ENCODE measurements at places on chromosomes 6 and 20.

GRCh38 chr6:87716928-87717614 is 15.0 kb upstream of the AKIRIN2 start:
- DNase-seq, result no peak

DNA sequence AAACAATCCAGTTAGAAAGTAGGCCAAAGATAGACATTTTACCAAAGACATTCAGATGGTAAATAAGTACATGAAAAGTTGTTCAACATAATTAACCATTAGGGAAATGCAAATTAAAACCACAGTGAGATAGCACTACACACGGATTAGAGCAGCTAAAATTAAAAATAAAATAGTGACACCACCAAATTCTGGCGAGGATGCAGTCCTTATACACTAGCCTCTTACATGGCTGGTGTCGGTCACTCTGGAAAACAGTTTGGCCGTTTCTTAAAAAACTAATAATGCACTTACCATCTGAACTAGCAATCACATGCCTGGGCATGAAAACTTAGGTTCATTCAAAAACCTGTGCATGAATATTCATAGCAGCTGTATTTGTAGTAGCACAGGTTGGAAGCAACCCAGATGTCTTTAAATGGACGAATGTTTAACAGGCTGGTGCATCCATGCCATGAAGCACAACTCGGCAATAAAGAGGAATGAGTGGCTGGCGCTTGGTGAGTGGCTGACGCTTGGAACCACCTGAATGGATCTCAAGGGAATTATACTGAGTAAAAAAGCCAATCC is 77.0 kb downstream of the FAM120B start:
- no peak for DNase-seq

DNA sequence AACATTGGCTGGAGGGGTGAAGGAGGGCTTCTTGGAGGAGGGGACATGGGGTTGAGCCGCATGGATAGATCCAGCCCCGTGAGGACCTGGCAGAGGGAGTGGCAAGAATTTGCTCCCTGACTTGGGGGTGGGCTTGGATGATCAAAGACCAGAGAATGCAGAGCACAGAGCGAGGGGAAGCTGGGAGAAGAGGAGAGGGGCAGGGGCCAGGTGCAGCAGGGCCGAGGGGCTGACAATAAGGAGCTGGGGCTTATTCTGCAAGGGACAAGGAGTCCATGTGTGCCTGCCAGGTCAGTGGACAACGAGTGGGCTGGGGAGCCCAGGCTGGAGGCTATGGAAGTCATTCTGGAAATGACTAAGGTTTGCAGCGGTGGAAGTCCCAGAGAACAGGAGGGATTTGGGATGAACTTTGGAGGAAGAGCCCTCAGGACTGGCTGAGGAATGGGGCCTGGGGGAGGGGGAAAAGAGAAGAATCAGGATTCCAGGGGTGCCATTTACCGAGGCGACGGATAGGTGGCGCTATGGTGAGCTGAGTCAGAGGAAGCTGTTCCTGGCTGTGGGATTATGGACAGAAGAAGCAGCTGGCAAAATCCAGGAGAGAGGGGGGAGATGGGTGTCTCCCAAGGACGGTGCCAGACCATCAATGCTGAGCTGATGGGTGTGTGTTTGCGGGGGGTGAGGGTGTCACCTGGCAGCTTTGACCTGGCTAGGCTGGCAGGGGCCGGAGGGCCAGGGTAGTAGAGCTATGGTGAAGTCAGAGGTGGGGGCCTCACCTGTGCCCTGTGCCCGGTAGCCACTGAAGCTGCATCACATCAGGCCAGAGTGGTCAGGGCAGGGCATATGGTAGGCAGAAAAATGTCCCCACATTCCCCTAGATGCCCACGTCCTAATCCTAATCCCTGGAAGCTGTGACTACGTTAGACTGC is 7.8 kb downstream of the KCNG1 start:
- DNase-seq, result no peak

DNA sequence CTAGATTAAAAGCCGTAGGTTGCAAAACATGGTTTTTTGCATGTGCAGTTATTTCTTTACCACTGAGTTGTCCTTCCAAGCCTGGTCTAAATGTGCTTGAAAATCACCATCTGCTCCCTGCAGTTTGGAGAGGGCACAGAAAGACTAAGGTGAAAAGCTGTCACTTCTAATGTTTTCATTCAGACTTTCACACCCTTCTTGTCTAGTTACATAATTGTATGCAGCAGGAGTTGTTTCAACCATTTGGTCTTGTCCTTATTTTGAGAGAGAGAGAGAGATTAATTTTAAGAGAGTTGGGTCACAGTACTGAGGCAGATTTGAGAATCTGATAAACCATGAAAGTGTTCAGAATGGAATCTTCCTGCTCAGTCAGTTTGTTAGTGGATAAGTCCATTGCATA is 82.5 kb downstream of the ARID1B start:
- DNase-seq, result no peak

- no peak for DNase-seq
These were observed 166.7 kb upstream of the THEMIS start for GRCh38 chr6:128067446-128068118.

GRCh38 chr20:44768854-44769480 is 23.3 kb downstream of the KCNK15 start:
- no peak for DNase-seq

DNA sequence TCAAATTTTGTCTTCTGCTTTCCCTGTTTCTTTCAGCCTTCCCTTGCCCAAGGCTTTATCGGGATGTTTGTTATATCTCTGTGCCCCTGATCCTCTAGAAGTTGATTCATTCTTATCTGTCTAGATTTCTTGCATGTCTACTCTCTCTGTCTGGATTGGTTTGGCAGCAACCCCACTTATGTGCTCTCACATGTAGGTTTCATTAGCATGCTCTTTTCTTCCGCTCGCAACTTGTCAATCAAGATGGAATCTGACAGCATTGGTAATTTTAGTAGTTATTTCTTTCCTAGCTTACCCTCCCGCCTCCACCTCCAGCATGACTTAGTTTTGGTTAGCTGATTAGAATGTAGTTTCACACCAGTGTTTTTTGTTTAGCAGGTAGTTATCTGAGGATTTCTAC is 39.3 kb downstream of the LRRC1 start:
- no peak for DNase-seq

- no peak for DNase-seq
These were observed 150.9 kb downstream of the DST start for GRCh38 chr6:56491606-56492328.

- DNase-seq, result no peak
These were observed 35.8 kb upstream of the SIRT5 start for GRCh38 chr6:13538600-13538999.

- no peak for DNase-seq
These were observed 508.4 kb downstream of the PKHD1 start for GRCh38 chr6:51578994-51579393.

- no peak for DNase-seq
These were observed 28.1 kb downstream of the ARHGAP18 start for GRCh38 chr6:129681913-129682205.

- no peak for DNase-seq
These were observed 15.4 kb upstream of the SLC22A16 start for GRCh38 chr6:110491644-110492317.

DNA sequence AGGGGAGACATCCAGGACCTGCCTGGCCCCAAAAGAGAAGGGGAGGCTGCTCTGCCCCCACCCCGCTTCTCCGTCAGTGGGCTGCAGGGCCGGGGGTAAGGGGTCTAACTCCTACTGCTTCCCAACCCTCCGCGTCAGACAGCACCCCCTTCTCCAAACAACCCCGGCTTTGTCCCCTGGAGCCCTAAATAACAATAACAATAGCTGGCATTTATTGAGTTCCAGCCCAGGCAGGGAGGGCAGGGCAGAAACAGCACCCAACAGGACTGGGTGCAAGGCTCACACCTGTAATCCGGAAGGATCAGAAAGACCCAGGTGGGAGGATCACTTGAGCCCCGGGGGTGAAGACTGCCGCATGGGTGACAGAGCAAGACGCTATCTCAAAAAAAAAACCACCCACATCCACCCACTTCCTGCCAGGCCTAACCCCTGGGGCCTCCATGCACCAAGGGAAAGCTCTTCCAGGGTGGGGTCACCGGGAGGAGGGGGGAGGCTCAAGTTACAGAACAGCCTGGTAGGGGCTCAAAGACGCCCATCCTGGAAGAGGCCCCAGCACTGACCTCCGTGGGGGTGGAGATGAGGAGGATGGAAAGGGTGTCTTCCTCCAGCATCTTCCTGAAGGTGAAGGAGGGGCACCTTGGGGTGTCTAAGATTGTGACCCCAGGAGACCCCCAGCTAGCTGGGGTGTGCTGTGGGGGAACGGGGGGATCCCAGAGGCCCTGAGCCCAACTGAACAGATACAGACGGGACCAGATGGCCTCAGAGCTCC is 1.3 kb upstream of the FNDC11 start:
- DNase-seq, result peak; percentile 80

GRCh38 chr6:11640486-11640885 is 102.9 kb downstream of the TMEM170B start:
- DNase-seq, result no peak

GRCh38 chr6:143125864-143126573 is 65.3 kb downstream of the AIG1 start:
- DNase-seq, result no peak

DNA sequence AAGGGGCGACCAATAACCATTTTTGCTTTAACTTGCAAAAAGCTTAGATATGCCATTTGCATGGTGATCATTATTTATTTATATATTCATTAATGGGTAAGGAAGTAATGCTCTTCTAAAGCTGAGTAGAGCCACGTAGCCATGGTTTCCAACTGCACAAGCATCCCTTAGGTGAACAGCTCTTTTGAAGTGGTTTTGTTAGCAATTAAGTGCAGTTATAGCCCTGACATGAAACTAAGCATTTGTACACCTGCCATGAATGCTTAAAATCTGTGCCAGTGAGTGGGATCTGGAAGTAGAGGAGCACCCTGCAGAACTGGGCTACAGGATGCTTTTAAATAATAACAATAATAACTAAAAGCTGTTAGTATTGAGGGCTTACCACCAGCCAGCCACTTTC is 19.1 kb downstream of the TRAF3IP2 start:
- no peak for DNase-seq

GRCh38 chr6:121670511-121670910 is 235.1 kb downstream of the GJA1 start:
- DNase-seq, result no peak

Data from CD8-positive, alpha-beta memory T cell (primary cell).